ENCODE measurements at places on chromosomes 6 and 20.

GRCh38 chr6:158358450-158359077 lies 46.3 kb downstream of the TULP4 start:
- no peak for DNase-seq

DNA sequence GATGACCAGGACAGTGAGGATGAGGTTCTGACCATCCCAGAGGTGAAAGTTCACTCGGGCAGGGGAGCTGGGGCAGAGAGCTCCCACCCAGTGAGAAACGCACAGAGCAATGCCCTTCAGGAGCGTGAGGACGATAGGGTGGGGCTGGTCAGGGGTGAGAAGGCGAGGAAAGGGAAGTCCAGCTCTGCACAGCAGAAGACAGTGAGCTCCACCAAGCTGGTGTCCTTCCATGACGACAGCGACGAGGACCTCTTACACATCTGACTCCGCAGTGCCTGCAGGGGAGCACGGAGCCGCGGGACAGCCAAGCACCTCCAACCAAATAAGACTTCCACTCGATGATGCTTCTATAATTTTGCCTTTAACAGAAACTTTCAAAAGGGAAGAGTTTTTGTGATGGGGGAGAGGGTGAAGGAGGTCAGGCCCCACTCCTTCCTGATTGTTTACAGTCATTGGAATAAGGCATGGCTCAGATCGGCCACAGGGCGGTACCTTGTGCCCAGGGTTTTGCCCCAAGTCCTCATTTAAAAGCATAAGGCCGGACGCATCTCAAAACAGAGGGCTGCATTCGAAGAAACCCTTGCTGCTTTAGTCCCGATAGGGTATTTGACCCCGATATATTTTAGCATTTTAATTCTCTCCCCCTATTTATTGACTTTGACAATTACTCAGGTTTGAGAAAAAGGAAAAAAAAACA lies 16.6 kb upstream of the SLC22A1 start:
- no peak for DNase-seq

GRCh38 chr20:48425817-48426612 lies 401.8 kb downstream of the PREX1 start:
- DNase-seq: no peak

DNA sequence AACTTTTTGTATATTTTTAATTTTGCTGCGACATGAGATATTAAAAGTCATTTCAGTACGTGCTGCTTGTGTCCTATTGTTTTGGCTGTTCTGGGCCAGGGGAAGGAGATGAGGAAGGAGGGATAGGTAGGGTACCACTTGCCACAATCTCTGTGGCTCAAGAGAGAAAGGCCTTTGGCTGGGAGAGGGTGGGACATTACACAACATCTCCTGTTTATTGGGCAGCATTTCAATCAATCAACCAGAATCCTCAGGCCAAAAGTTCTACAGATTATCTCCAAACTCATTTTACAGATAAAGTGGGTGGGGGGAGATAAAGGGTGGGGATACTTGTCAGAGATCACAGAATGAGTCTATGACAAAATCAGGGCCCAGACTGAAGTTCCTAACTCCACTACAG lies 6.9 kb upstream of the CCM2L start:
- no peak for DNase-seq

GRCh38 chr6:57432157-57432556 lies 114.7 kb downstream of the PRIM2 start:
- no peak for DNase-seq

All from Panc1 (cell line).